Activated CD4-positive, alpha-beta T cell treated with anti-CD3 and anti-CD28 coated beads for 1 hour (primary cell): ENCODE measurements at places on chromosomes 5 and 9.

DNA sequence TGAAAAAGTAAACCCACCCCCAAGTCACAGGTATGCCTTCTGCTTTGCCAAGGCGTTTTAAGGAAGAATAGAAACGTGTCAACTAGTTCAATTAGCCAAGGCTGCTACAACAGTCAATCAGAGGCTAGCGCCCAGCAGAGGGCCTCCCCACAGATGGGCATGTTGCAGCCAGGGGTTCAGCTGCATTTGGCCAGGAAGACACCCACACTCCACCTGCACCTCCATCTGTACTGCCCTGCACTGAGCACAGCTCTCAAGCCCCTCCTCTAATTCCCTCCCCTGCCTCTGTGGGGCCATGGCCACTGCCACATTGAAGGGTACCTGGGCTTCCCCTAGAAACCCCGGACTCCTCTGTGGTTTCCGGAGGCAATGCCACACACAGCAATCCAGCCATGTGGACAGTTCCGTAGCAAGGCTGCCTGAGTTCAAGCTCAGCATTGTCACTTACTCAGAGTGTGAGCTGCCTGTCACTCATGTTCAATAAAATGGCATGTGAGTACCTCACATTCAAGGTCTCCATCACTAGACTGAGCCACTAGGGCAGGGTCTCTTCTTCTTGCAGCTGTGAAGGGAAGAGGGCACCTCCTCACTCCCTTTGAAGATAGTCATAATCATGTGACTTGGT lies 248.4 kb downstream of the IRX2 start:
- DNase-seq: no peak

- no peak for DNase-seq
Measured at GRCh38 chr5:150502106-150502505, 5.8 kb upstream of the NDST1 start.

DNA sequence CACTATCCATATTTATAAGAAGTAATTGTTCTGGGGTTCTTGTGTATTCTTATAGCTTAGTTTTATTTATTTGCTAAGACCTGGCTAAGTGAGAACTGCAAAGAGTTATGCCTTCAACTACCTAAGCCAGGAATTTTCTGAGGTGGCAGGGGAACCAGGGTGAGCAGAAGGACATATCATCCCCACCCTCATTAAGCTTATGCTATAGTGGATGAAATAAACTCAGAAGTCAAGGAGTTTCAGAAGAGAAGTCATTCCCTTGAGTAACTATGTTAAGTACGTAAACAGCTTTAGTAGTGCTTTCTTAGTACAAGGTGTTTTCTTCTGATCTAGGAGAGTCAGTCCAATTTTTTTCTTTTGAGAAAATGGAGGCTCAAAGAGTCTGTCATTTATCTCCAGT lies 41.7 kb downstream of the STK32A start:
- DNase-seq: no peak

- DNase-seq: no peak
Measured at GRCh38 chr5:39016587-39017275, 57.5 kb downstream of the RICTOR start.

GRCh38 chr5:19122923-19123322 lies 865.1 kb downstream of the CDH18 start:
- no peak for DNase-seq

GRCh38 chr9:27118916-27119315 lies 9.9 kb downstream of the TEK start:
- DNase-seq: no peak

- DNase-seq: no peak
Measured at GRCh38 chr5:90830058-90830457, 271.5 kb downstream of the ADGRV1 start.

DNA sequence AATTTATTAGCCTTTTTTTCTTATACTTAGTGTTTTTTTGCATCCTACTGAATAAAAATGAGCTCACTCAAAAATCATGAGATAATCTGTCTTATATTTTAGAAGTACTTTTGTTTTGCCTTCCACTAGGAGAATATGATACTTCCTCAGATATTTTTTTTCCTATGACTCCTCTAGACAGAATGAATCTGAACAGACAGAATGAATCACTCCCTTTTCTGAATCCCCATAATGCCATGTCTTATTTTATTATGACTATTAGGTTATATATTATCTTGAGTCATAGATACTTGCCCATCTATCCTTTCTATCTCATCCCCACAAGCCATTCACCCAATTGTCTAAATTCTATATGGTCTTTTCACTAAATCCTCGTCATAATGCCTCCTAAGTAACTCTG lies 134.6 kb downstream of the BRINP1 start:
- DNase-seq: no peak

DNA sequence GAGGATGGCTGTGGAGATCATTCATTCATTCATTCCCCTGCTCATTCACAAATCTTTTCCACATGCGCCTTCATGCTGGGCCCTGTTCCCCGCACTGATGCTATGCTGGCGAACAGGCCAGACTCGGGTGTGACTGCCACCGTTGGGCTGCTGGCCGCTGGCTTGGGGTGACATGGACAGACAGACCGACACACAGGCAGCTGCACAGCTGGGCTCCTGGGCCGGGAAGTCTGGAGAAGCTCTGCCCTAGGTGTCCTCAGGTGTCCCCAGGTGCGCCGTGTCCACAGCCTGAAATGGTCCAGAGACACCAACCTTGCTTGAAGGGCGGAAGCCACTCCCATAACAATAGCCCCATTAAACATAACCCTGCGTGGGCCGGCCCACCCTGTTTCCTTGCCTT lies 35.0 kb upstream of the BARHL1 start:
- DNase-seq: no peak

DNA sequence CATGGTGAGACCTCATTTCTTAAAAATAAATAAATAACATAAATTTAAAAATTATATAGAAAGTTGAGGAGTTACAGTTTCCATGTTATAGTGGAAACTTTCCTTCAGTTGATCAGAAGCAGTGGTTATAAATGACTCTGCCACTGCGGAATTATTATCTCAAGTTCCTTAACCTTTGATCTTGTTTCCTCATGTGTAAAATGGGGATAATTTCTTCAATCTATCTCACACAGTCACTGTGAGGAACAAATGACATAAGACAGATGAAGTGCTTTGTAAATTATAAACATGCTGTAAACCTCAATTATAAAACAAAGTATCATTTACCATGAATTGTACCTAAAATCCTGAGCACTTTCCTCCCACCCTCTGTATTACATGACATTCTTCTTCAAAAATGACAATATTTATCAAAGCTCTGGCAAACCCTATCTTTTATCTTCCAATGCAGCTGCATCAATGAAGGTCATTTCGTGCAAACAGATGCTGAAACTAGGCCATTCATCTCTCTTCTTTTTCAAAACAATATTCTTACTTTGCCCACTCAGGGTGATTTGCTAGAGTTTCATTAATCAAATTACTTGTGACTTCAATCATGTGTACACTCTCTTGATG lies 46.8 kb downstream of the TMEM245 start:
- no peak for DNase-seq

GRCh38 chr5:61969347-61969746 lies 336.7 kb upstream of the KIF2A start:
- DNase-seq: no peak

GRCh38 chr5:135915466-135916001 lies 19.9 kb upstream of the IL9 start:
- no peak for DNase-seq

- no peak for DNase-seq
Measured at GRCh38 chr5:135127439-135128240, 93.6 kb upstream of the PITX1 start.

DNA sequence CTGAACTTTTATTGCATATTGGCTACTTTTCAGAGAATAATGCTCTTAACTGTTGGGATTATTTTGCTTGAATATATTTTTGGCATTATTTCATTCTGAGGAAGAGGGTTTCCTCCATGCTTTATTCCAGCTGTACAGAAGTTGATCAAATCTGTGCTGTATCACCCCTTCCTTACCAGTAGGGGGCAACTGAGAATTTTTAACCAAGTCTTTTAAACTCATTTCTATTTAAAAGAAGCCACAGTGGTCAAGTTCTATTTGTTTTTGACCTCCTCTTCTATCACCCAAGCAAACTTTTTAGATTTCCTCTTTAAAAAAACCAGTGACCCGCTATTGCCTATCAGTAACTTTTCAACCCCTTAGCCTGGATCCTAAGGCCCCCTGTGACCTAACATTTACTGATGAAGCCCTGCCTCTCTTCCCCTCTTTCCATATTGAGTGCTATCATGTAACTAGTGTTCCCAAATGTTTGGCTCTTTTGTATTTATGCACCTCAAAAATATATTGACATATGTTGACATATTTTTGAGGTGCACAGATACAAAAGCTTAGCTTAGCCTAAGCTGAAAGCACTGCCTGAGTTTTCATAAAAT lies 80.6 kb downstream of the FBXO4 start:
- no peak for DNase-seq

- DNase-seq: no peak
Measured at GRCh38 chr5:91401175-91401574, 18.1 kb upstream of the ARRDC3 start.

DNA sequence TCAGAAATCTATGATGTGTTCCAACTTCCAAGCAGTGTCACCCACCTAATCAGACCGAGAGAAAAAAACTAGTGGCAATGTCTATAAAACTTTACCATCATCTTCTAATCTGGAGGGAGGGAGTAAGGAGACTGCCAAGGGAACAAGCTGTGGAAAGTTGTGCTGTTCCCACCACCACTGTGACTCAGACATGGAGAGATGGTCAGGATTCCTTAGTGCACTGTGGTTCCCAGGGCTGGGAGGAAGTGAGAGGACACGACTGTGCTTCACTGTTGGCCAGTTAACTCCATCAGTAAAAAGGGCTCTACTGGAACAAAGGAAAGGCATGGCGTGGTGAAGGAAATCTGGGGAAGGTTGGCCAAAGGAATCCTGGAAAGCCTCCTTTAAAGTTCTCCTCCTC lies 18.8 kb downstream of the TICAM2 start:
- DNase-seq: no peak

GRCh38 chr9:72315510-72316311 lies 49.3 kb downstream of the ZFAND5 start:
- no peak for DNase-seq

DNA sequence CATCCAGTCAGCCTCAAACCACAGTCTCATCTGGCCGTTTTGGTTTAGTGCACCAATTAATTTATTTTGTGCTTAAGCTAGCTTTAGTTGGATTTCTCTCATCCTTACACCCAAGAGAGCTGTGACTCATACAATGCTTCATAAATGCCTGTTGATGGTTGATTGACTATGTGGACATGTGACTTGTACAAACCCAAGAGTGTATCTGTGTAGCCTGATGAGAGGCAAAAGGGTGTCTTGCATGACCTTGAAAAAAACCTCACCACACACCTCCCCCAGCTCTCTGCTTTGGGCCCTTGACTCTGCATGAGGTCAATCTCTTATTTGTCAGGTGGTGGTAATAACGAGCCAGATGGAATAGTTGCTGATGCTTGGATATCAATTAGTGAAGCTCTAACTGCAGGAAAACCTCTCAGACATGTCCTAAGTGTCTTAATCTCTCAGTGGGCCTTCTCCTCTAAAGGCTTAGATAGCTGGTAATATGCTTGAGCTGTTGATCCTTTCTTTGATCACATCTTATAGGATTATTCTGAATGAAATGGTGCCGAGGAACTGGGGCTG lies 10.6 kb upstream of the GLRA1 start:
- no peak for DNase-seq

- no peak for DNase-seq
Measured at GRCh38 chr5:168681556-168682183, 102.5 kb upstream of the PANK3 start.

DNA sequence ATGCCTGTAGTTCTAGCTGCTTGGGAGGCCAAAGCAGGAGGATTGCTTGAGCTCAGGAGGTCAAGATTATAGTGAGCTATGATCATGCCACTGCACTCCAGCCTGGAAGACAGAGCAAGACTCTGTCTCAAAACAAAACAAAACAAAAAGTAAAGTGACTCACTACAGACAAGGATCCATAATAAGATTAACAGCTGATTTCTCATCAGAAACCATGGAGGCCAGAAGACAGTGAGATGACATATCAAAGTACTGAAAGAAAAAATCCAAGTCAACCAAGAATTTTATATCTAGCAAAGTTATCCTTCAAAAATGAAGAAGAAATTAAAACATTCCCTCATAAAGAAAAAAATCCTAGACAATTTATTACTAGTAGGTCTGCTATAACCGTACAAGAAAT lies 69.4 kb upstream of the ZBTB43 start:
- no peak for DNase-seq

DNA sequence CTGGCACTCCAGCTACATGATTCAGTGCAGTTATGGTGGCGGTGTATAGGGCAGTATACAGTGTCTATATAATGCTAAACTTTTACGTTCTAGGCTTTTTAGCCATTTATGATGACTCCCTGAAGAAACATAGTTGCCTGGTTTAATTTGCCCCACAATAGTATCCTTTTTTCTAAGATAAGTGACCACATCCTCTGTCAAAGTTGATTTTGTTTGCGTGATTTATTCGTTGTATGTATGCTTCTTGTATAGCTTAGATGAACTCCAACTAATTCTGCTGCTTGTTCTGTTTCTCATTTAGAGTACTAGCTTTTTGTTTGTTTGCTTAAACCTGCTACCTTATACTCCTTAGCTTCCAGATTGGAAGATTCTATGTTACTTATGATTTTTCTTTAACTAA lies 83.6 kb downstream of the ERMP1 start:
- DNase-seq: no peak

GRCh38 chr5:122547669-122548068 lies 227.2 kb upstream of the SNX2 start:
- DNase-seq: no peak

- DNase-seq: no peak
Measured at GRCh38 chr9:109912726-109913460, 132.9 kb downstream of the PALM2AKAP2 start.

GRCh38 chr9:89536600-89536999 lies 38.7 kb upstream of the SEMA4D start:
- DNase-seq: no peak

DNA sequence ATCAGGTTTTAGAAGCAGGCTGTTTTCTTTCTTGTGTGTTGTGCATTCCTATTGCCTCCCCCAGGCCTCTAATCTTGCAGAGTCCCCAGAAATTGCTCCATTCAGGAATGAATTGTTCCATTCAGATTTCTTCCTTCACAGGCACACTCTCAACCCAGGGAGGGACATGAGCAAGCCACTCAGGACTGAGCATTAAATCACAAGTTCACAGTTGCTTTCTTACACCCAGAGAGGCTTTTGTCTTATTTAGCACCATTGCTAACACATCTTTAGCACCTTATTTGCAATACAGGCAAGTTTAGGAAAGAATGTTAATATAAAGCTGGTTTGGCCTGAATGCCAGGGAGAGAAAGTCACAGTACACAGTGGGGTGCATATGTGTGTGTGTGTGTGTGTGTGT lies 221.4 kb downstream of the RAB3C start:
- no peak for DNase-seq

- no peak for DNase-seq
Measured at GRCh38 chr5:82393951-82394350, 115.8 kb upstream of the RPS23 start.

DNA sequence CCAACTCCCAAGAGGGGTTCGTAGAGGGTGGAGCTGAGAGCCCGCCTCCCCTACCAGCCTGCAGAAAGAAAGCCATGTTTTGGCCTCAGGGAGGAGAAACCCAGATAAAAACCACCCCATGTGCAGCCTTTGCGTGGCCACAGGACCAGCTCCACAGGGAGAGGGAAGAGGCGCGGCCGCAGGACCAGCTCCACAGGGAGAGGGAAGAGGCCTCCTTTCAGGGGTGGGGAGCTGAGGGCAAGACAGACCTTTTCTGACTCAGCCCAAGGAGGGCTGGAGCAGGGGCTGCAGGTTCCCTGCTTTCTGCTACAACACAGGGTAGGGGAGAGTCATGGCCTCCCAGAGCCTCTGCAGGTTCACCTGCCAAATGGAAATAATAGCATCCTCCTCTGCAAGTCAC lies 37.6 kb upstream of the KCNMB1 start:
- no peak for DNase-seq
